ENCODE measurements at places on chromosomes 11 and 22.

DNA sequence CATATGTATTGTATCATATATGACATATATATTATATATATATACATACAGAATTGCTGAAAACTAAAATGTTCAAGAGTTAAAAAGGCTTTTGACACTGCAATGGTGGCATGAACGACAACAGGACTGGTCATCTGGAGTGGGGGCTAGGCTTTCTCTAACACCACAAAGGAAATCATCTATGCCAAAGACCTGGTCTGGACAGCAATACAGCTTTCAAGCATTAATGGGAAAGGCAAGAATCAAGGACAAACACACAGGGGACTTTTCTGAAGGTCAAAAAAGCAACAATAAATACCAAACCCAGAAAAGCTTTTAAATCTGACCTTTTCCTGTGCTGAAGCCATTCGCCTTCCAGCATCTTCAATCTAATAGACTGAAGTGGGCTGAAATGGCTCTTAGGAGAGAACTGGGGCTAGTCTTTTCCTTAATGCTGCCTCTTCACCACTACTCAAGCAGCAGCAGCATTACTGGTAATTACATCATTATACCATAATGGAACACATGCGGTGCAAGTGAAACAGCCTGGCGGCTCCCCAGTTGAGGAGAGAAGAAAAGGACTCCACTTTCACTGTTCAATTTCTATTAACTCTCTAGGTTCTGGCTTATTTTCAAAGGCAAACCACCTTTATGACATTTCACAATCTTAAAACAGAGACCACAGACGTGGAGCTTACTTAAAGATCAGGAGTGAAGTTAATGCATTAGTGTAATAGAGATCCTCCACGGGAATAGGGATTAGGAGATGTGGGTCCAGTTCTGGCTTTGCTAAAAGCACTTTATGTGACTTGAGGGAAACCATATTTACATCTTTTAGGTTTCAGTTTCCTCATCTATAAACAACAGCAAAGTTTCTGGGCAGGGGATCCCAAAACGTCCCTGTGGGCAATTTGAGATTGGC, 63.0 kb downstream of the GAB2 start:
- no peak for DNase-seq

DNA sequence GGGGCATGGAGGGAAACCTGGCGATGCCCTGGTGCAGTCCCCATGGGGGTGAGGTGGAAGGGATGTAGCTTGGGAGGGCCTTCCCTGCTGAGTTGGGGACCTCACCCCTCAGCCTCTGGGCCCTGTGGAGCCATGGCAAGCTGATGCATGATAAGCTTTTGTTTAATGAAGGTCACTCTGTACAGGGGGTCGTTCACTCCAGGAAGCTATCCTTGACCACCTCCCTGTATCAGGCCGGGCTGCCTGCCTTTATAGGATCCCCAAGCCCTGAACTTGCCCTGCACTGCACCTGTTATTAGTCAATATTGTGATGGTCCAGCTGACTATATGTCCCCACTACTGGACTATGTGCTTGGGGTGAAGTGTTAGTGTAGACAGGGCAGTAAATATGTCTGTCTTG, 49.7 kb upstream of the MYEOV start:
- no peak for DNase-seq

GRCh38 chr11:46286789-46287188, 9.3 kb downstream of the CREB3L1 start:
- DNase-seq: no peak

DNA sequence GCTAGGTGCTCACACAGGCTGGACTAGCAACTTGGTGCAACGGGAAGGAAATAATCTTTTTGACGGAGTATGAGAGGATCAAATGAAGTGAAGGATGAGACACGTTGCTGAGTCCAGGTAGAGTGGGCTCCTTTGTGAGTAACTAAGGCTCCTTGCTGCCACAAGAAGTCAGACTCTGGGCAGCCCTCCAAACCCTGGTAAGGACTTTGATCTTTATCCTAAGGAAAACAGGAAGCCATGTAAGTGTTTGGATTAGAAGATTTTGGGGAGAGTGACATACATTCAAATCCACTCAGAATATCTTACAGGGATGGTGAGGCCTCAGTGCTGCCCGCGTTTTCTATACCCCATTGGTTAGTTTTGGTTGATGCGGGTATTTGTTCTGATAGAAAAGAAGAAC, 155.9 kb upstream of the RAG2 start:
- DNase-seq: no peak

GRCh38 chr22:47230251-47230650, 467.8 kb downstream of the TBC1D22A start:
- DNase-seq: no peak

GRCh38 chr11:3995307-3995706, 99.3 kb upstream of the RRM1 start:
- no peak for DNase-seq
